NCI-H2029 treated with DMSO at 0.1 percent for 48 hours (cell line): ENCODE measurements at places on chromosomes 2 and 18.

- no peak for DNase-seq
These were observed 72.5 kb downstream of the FAM210A start for GRCh38 chr18:13653746-13654433.

- no peak for DNase-seq
These were observed 70.8 kb upstream of the GRB14 start for GRCh38 chr2:164692114-164692513.

GRCh38 chr2:2243666-2244065 is 87.4 kb downstream of the MYT1L start:
- no peak for DNase-seq

GRCh38 chr2:117714745-117715417 is 99.6 kb upstream of the DDX18 start:
- DNase-seq, result no peak

DNA sequence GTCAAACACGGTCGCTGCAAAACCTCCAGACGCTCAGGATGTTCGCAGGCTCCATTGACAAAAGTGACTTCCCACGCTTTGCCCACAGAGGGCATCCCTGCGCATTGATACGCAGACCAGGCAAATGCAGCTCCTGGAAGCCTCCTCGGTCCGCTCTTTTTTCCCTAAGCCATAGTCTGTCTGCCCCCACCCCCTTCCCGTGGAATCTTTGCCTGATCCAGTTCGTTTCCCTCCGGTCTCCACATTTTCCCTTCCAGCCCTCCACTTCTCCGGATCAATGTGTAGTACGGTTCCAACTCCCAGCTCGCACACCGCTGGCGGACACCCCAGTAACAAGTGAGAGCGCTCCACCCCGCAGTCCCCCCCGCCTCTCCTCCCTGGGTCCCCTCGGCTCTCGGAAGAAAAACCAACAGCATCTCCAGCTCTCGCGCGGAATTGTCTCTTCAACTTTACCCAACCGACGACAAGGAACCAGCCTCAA is at the start of gene DCC:
DCC (plus strand) TSS at position 307 of the 481 bp plus-strand sequence. CDS start 591 bp downstream, outside the sequence.
- DNase-seq, result peak; percentile 8

- no peak for DNase-seq
These were observed 226.4 kb upstream of the MYT1L start for GRCh38 chr2:2557475-2557874.
